ENCODE measurements at places on chromosomes 4 and X.

GRCh38 chrX:154719132-154719675 lies 31.7 kb downstream of the GAB3 start:
- peak; percentile 67 for DNase-seq

DNA sequence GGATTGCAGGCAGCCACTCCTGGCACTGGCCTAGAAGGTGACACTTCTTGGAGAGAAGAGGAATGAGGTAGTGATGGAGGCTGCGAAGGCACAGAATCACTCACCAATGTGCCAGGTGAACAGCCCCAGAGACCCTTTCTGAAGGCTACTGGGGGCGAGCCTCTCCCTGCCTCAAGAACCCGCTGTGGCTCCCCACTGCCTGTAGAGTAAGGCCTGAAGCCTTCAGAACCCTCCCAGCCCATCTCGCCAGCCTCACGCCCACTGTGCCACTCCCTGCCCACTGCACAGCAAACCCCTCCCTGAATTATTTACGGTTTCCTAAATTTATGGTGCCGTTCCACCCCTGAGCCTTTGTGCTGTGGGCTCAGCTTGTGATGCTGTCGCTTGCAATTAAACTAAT lies 24.2 kb upstream of the SORCS2 start:
- no peak for DNase-seq

- no peak for DNase-seq
Measured at GRCh38 chrX:110519906-110520452, 161.3 kb downstream of the RTL9 start.

DNA sequence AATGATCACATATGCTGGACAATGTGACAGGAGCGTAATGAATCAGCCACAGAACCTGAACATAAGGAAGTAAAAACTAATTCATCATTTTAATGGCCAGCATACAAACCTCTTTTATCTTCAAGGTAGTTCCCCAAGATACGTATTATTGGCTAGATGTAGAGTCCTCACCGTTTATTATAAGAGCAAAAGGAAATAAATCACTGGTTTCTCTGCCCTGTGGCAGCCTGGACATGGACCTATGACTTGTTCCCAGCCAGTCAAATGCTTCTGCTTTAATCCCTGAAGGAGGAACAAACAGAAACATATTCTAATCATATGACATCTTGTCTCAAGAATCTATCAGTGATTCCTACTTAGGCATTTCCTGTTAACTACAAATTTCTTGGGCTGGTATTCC lies 86.8 kb upstream of the FAM241A start:
- DNase-seq: no peak

DNA sequence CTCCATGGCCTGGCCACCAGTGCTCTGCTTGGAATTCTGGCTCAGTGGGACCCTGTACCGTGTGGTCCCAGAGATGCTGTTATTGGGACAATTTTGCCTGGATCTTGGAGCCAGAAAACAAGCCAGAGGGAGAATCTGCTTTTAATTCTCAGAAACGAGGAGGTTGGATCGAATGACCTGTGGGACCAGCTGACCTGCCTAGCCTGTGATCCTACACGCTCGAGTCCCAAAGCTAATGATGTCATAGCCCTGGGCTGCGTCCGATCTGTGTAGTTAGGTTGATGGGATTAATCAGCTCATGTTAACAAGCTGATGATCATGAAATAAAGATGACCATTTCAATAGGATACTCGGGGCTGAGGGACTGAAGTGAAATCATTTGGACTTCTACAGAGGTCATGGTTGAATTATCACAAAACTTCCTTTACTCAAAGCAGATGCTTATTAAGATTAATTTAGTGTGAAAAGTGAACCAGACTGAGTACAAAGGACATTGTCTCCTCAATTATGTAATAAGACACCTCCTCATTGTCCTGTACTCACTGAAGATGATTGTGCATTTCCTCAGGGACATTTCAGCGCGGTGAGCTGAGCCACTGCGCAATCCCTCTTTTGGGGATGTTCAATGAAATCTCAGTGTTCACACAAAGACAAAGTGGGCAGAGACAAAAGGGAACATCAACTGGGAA lies 51.9 kb upstream of the STX18 start:
- no peak for DNase-seq
